NCI-H2227 treated with DMSO at 0.1 percent for 48 hours (cell line): ENCODE measurements at places on chromosomes 12 and 14.

GRCh38 chr12:32451816-32452215 lies 52.5 kb downstream of the FGD4 start:
- DNase-seq = no peak

DNA sequence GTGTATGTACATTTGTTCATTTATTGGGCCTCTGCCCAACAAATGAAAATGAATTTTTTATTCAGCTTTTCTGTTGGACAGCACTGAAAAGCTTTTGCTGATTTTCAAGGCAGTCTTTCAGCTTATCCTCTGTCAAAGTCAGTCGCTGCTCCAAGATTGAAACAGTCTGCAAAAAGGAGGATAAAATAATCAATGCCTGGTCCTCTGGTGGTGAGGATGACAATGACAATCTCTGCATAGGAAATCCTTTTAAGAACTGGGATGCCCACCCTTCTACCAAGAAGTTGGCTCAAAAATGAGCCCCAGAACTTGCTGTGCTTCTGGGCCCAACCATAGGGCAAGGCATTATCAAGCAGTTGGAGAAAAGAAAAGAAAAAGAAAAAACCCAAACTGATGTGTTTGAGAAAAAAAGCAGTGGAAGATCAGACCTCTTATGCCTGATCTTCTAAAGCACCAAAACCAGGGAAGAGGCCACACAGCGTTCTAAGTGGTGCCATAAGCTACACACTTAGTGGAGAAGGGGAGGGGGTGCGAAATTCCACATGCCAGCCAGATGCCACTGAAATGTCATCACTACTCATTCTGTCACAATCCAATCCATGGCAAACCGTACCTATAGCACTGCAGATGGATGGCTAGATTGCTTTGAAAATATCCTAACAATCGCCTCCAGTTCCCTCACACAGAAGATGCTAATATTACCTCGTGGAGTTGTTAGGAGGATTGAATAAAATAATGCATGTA lies 69.0 kb upstream of the DUSP6 start:
- no peak for DNase-seq

DNA sequence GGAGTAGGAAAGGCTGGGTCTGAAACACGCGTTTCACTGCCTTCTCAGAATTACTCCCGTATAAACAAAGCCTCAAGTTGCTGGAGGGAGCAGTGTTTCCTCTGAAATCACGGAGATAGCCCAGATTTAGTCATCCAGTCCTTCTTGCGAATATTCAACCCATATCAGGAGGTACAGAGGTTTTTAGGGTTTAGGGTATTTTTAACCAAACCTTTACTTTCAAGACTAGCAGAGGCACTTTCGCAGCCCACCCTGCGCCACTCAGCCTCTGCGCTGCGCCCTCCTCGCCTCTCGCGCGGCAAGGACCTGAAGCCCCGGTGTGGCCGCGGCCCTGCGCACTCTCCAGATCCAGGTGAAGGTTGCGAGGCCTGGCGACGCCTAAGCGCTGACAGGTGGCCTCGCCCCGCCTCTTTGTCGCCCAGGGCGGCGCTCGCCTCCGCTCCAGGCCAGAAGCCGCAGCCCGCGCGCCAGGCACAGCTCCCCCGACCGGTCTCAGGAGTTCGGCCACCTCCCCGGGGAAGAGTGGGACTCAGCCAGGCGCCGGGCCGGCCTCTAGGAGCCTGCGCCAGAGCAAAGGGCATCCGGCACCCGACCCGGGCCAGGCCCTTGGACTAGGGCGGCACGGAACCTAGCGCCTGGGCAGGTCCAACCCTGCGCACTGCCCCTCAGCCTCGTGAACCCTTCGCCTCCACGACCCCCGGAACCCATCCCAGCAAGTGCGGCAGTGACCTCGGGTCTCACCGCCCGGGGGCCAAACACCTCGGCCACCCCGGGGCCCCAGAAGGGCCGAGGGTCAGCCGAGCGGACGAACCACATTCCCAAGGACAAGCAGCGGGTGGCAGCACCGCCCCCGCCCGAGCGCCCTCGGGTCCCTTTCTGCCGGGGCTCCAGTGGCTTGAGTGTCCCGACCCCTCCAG lies 1.8 kb upstream of the SAMD4A start:
- peak; percentile 45 for DNase-seq

GRCh38 chr12:57369202-57369601 lies 61.6 kb downstream of the R3HDM2 start:
- no peak for DNase-seq

- DNase-seq = no peak
Observed at GRCh38 chr12:5925646-5926045, 19.4 kb downstream of the ANO2 start.

DNA sequence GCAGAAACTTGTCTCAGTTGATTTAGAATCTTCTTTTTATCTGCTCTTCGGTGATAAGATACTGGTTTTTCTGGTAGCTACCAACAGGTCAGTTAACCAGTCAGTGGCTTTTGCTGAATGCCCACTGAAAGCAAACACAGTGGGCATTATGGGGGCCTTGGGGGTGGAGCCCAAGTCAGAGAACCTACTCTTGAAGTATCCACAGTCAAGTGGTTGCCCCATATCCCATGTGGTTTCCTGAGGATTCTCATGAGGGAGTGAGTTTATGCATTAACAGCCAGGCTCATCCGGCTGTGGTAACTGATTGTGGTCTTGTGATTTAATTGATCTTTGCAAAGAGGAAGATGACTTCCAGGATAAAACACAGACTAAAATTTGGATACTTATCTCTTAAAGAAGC lies 83.7 kb downstream of the ST8SIA1 start:
- DNase-seq = no peak

GRCh38 chr12:74988156-74988555 lies 221.5 kb downstream of the KCNC2 start:
- DNase-seq = no peak

GRCh38 chr12:21773263-21773741 lies 1.2 kb downstream of the KCNJ8 start:
- DNase-seq = no peak

- DNase-seq = peak; percentile 88
Observed at GRCh38 chr12:56158029-56158925, at the start of gene MYL6. TSS of gene MYL6 (plus strand) at chr12:56158359. CDS start at chr12:56158402, 43 bp downstream.

DNA sequence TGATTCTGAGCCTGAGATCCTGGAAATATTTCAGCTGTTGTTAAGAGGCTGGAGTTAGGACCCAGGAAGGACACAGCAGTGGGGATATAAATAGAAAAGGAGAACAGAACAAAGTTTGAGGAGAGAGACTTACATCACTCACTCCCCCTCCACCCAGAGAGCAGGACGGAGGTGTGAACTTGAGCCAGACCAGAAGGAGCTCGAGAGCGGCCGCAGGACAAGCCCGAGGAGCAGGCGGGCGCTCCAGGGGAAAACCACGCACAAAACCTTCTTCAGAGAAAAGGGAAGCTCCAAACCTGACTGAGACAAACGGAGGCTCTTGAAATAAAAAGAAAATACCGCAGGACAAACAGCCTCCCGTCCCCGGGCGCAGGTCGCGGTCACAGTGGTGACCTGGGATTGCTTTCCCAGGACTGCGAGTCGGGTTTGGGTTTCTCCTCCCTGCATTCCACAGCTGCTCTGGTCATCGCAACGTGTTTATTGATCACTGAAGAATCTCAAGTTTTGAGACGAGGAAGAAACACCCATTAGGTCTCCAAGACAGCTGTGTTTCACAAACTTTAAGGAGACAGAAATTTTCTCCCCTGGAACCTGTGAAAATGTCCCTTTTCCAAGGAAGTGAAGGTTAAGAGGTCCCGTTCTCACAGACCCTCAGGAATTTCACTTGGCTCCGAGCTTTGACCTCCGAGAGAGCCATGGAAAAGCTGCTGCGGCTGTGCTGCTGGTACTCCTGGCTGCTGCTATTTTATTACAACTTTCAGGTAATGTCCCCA lies at the start of gene ADGRD1:
Gene ADGRD1, plus strand, starts transcription at position 137 of the 773 bp plus-strand sequence. Its CDS starts 559 bp downstream, at position 696.
- DNase-seq = no peak

GRCh38 chr14:105324080-105324778 lies 9.7 kb downstream of the PACS2 start:
- DNase-seq = peak; percentile 31

DNA sequence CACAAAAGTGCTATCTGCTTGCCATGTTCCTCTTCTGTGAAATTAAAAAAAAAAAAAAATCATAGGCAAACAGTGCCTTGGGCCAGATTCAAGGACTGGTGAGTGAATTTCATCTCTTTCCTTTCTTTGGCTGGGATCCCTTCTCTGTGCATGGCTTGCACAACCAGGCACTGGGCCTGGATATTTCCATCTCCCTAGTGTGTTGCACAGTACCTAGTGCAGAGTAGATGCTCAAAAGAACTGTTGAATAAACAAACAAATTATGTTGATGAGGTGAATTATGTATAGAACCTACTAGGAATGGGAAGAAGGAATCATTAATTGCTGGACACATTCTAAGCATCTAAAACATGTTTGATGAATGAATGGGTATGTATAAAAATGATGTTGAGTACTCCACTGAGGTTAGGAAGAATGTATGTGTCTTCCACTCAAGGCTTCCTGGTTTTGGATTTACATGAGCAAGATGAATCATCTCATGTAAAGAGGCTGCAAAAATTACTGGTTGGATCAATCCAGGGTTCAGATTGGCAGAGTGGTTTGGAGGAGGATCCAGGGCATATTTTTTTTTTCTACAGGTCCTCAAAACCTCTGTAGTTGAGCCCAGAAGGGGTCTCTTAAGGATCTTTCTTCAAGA lies 93.2 kb downstream of the EMP1 start:
- no peak for DNase-seq

DNA sequence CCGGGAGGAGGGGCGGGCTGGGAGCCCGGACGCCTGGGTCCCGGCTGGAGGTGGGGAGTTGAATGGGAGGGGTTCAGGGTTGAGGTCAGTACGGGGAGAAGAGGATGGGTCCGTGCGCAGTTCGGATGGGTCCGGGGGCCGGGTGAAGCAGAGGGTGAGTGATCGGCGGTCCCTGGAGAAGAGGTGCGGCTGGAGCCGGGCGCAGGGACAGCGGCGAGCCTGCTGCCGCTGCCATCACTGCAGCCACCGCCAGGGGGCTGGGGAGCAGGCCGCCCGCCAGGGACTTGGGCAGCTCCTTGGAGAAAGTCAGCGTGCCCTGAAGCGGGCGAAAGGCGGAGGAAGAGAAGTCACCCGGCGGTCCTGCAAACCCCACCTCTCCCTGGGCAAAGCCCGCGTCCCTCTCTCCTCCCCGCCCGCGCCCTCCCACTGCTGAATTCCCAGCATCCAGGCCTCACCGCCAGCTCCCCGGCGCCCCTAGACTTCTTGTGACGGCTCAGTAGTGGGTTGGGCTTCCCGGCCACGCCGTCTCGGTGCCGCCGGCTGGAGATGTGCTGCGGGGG lies 6.0 kb upstream of the GPR84 start:
- DNase-seq = peak; percentile 23

- no peak for DNase-seq
Observed at GRCh38 chr12:106297681-106298080, 4.9 kb upstream of the TCP11L2 start.

GRCh38 chr14:100486025-100486828 lies 101.0 kb downstream of the BEGAIN start:
- DNase-seq = no peak

DNA sequence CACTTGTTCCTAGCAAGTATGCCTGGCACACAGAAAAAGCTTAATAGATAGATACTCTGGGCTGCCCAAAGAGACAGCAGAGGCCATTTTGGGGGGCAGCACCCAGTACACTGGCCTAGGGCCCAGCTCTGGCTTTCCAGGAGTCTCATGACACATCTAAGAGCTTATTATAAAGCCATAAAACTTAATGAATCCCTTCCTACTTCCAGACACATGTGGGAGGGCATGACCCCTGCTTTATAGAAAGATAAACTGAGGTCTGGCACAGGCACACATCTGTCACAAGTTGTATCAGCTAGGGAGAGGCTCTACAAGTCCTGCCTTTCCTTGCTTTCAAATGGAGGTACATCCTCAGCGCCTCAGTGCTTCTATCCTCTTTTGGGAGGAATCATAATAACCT lies 27.1 kb downstream of the FMNL3 start:
- no peak for DNase-seq

- DNase-seq = no peak
Observed at GRCh38 chr12:112029301-112029700, 16.1 kb downstream of the ERP29 start.

- DNase-seq = no peak
Observed at GRCh38 chr14:104351849-104352492, 213.6 kb downstream of the KIF26A start.

DNA sequence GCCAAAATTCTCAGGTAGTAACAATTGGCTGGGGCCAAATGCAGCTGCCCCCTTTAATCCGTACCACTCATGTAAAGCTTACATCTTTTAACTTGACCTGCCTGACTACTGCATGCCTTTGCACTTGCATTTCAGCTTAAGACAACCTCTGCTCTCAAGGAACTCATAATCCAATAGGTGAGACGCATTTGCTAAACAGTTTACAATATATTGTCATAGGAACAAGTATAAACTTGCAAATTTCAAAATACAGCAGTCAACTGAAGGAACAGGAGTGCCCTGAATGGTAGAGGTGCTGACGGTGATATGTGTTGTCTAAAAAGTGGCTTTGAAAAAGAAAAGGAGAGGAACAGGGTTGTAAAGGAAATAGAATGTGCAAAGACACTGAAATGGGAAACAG lies 3.6 kb upstream of the BRMS1L start:
- DNase-seq = no peak

DNA sequence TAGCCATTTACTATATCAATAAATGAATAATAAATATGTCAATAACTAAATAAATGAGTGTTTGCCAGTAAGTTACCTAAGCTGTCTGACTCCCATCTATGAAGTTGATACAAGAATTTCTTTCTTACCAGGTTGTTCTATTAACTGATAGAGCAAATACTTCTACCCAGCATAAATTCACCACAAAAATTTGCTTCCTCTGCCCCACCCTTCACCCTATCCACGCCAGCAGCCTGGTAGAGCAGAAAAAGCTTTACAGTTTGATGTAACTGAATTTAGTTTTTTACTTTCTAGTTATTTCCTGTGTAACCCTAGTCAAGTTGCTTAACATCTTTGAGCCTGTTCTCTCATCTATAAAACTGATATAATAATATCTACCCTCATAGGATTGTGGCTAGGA lies 94.9 kb upstream of the SLC16A7 start:
- no peak for DNase-seq

DNA sequence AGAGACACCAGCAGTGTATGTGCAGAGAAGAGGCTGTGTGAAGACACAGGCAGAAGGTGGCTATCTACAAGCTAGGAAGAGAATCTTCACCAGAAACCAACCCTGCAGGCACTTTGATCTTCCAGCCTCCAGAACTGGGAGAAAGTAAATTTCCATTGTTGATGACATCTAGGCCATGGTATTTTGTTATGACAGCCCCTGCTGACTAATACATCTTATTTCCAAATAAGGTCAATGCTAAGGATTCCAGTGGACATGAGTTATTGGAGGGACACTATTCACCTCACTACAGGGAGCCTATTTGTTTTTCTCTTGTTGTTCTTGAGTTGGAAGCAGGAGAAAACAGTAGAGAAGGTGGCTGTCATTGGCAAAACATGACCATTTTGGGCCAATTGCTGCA lies 88.5 kb upstream of the RIN3 start:
- no peak for DNase-seq
